Breast epithelium (tissue), 4 donors: ENCODE measurements at places on chromosomes 12 and 14.

DNA sequence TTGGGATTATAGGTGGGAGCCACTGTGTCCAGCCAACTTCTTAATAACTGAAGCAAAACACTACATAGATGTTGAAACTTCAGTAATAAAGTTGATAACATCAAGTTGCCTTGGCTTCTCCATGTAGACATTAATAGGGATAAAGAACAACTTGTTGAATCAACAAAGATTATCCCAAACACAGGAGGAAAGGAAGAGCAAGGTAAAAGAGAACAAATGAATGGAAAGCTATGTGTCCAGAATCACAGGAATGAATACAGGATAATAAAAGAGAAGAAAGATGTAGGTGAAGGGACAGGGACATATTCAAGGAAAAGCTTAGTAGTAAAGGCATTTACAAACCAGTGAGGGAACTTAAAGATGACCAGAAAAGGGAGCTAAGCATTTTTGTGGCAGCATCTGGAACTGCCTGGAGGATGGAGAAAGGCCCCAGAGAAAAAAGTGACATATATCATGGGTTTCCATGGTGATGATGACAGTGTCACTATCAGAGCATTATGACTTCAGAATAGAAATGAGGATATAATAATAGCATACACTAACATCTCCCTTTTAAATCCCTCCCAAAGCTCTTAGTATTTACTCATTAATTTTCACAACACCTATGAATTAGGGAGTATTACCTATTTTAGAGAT, 24.0 kb upstream of the MDM1 start:
- no peak for DNase-seq

- no peak for DNase-seq
Measured at GRCh38 chr12:41819948-41820347, 324.7 kb downstream of the GXYLT1 start.

GRCh38 chr14:38302966-38303365, 47.1 kb upstream of the CLEC14A start:
- no peak for DNase-seq

- DNase-seq, result no peak
Measured at GRCh38 chr12:39646963-39647362, 27.4 kb upstream of the ABCD2 start.

DNA sequence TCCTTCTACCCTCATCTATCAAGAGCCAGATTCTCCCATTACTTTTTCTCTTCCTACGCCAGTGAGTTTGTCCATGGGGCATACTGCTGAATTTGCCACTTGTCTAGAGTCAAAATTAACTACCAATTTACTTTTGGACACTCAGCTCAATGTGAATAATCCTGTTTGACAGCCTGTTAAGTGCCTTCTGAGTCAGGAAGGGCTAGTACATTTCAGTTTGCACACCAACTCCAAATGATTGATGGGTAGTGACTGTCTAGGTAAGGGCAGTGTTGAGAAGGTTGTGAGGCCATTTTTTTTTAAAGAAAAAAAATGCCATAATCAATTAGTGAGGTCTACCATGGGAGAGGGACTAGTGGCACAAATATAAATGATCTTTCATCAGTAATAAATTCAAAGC, 21.8 kb upstream of the TRIM9 start:
- no peak for DNase-seq

GRCh38 chr12:92539110-92539749, 163.6 kb upstream of the PLEKHG7 start:
- DNase-seq, result no peak
